ENCODE measurements at places on chromosomes 12 and 14.

DNA sequence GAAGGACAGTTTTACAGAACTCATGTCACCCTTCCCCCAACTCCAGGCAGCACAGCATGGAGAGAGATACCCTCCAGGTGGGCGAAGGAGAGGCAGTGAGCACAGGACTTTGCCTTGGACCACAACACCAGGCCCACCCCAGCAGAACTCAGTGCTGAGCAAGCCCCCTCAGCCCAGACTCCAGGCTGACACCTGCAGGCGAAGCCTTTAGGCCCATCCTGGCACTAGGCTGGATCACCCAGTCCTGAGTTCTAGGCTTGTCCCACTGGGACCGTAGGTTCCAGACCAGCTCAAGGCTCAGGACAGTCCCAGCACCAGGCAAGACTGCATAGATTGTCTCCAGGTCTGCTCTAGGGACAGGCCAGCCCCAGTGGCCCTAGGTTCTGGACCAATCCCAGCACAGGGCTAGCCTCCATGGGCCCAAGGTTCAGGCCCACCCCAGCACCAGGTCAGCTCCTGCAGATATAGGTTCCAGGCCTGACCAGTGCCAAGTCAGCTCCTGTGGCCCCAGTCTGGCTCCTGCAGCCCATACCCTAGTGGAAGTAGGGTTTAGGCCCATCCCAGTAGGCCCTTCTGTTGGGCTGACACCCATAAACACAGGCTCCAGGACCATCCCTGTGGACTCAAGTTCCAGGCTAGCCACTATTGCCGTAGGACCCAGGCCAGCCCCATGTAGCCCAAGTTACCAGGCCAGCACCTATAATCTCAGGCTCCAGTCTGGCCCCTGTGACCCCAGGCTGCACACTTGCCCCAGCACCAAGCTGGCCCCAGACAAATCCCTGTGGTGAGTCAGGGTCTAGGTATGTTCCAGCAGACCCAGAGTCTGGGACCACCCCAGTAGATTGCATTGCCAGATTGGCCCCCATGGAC lies 9.4 kb downstream of the WASHC3 start:
- H3K36me3 ChIP-seq = peaks cover 39% of the 10 kb centered on the region
- H3K4me1 ChIP-seq = peaks cover 11% of the 10 kb centered on the region

- no peak for DNase-seq
- no peak overlapping the region for H3K27ac ChIP-seq
- no peak overlapping the region for H3K4me3 ChIP-seq
- H3K4me1 ChIP-seq = peaks cover 12% of the 10 kb centered on the region
Measured at GRCh38 chr14:95128140-95128539, 29.2 kb downstream of the DICER1 start.

GRCh38 chr14:104827177-104828055 lies 26.5 kb downstream of the ZBTB42 start:
- H3K27me3 ChIP-seq = no peaks in the 10 kb centered on the region
- DNase-seq = no peak
- peaks cover 13% of the 10 kb centered on the region for H3K4me1 ChIP-seq
- H3K4me3 ChIP-seq = peak overlapping the region; percentile 47
- H3K36me3 ChIP-seq = no peaks in the 10 kb centered on the region

DNA sequence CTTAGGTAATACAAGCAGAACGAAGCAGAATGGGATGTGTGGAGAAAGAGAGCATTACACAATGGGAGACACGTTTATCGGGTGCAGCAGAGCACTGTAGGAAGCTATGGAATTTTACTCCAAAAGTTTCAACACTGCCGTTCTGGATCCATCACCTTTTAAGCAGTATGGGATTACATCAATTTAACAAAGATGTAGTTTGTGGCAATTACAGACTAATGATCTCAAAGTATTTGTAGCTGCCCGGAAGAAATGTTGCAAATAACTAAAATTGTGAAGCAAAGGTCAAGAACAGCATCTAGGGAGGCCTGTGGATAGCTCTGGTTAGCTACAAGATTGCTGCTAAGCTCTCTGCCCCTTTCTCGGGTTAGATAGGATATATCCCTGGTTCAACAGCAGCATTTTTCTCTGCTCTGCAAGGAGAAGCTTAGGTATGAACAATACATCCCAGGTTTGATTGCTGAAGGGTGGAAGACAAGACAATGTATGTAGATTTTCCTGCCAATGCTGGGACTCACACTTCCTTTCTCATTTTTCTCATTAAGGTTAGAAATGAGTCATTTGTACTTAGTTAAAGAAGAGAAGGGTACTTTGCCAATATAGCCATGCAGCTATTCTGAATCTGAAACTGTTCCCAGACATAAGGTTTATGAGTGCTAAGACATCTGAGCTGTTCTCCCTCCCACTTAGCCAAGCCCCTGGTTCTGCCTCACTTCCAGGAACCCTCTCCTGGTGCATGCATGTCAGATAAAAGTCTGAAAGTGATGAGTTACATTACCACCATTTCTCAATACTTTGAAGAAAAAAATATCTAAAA lies 75.0 kb upstream of the HIF1A start:
- no peaks in the 10 kb centered on the region for H3K27me3 ChIP-seq
- peaks cover 23% of the 10 kb centered on the region for H3K4me1 ChIP-seq
- H3K4me3 ChIP-seq = no peak overlapping the region
- H3K27ac ChIP-seq = no peak overlapping the region
- DNase-seq = no peak
- no peaks in the 10 kb centered on the region for H3K36me3 ChIP-seq

DNA sequence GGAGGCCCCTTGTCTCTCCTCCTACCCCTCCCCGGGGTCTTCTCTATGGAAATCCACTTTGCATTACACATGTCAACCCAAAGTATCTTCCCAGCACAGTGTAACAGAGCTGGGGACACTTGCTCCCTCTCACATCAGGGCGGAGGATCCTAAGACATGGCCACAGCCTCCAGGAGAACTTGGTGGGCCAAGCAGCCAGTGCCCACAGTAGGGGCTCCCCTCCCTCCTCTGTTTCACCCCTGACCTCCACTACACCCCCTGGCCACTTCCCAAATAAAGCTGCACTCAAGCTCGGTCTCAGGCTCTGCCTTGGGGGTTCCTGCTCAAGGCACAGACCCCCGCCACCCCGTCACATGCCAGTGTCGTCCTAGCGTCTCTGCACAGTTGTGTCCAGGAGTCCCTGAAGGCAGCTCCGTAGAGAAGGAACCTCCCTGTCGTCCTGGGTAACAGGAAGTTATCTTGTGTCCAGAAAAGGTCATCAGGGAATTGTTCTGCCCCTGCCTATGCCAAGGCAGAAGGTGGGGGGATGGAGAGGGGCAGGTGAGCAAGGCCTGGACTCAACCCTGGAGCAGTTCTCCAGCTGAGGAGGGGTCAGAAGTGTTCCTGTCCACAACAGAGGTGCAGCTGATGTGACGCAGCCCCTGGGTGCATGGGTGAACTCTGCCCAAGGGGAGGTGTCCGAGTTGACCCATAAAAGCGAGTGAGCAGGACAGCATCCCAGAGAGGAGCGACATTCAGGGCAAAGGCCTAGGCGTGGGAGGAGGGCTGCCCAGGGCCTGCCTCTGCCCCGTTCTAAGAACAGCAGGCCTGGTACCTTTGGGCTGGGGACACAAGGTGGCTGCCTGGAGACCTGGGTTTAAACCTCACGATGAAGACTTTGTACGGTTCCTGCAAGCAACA lies 25.5 kb downstream of the DIO3 start:
- H3K36me3 ChIP-seq = no peaks in the 10 kb centered on the region
- H3K27ac ChIP-seq = no peak overlapping the region
- no peaks in the 10 kb centered on the region for H3K4me1 ChIP-seq
- no peaks in the 10 kb centered on the region for H3K27me3 ChIP-seq
- H3K4me3 ChIP-seq = no peak overlapping the region

DNA sequence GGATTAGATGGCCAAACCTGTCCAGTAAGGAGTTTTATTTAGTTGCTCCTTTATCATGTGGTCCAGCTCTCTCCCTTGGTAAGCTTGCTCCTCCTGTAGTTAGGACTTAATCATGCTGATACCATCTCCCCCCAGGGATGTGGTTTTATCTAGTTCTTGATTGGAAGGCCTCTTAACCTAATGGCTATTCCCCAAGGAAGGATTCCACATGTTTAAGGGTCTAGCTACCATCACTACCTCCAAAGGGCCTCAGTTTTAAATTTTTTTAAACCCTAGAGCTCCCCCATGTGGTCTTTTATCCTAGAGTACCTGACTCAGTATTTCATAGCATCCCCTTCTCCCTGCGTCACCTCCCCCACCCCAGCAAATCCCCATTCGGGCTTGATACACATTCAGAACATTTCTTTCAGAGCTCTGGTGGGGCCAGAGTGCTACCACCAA lies 22.5 kb downstream of the MAP3K12 start:
- no peak for DNase-seq
- no peak overlapping the region for H3K27ac ChIP-seq
- peaks cover 9% of the 10 kb centered on the region for H3K4me1 ChIP-seq
- no peaks in the 10 kb centered on the region for H3K27me3 ChIP-seq
- H3K4me3 ChIP-seq = no peak overlapping the region

- H3K36me3 ChIP-seq = peaks cover 39% of the 10 kb centered on the region
- no peak overlapping the region for H3K27ac ChIP-seq
- no peak for DNase-seq
- peaks cover 20% of the 10 kb centered on the region for H3K4me1 ChIP-seq
- H3K27me3 ChIP-seq = no peaks in the 10 kb centered on the region
Measured at GRCh38 chr14:22601456-22601855, 3.4 kb downstream of the ABHD4 start.

DNA sequence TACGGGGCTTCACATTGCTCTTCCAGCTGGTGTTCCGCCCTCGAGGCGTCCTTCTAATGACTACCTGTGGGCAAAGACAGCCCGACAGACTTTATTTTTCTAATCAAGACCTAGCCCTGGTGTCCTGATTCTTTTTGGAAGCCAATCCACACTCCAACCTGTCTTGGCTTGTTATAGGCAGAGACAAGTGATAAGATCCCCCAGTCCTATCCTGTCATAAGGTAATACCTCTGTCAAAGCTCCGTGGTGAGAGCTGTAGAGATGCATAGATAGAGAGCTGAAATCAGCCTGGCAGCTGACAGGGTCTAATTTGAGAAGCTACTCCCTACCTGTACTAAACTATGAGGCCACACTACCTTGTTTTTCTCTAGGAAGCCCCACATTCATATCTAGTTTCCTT lies 11.5 kb upstream of the WNK1 start:
- H3K4me1 ChIP-seq = no peaks in the 10 kb centered on the region
- DNase-seq = no peak
- no peaks in the 10 kb centered on the region for H3K27me3 ChIP-seq
- no peak overlapping the region for H3K27ac ChIP-seq
- H3K36me3 ChIP-seq = no peaks in the 10 kb centered on the region

DNA sequence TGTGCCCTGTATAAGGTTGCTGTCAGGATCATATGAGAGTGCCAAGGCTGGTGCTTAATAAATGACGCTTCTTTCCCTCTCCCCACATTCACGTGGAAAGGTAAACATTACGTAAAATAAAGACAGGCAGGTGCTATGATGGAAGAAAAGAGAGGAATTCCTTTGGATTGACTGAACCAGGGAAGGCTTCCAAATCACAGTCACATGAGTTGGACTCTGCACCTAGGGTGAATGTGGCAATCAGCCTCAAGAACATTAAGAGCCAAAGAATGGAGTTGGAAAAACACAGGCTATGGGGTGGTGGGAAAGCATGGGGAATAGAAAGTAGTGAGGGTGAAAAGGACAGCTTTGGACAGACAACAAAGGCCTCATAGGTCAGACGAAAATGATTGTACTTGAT lies 473.1 kb downstream of the VRK1 start:
- no peak overlapping the region for H3K4me3 ChIP-seq
- no peaks in the 10 kb centered on the region for H3K27me3 ChIP-seq
- peaks cover 11% of the 10 kb centered on the region for H3K4me1 ChIP-seq

DNA sequence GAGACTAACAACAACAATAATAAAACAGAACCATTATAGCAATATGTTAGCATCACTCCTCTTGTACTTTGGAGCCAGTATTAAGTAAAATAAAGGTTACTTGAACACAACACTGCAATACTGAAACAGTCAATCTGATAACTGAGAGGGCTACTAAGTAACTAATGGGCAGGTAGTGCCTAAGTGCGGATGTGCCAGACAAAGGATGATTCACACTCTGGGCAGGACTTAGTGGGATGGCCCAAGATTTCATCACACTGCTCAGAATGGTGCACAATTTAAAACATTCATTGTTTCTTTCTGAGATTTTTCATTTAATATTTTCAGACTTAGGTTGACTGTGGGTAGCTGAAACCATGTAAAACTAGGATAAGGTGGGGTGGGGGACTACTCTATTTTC lies 131.9 kb upstream of the CAND1 start:
- no peaks in the 10 kb centered on the region for H3K4me1 ChIP-seq
- DNase-seq = no peak
- no peak overlapping the region for H3K4me3 ChIP-seq
- H3K27me3 ChIP-seq = no peaks in the 10 kb centered on the region
- no peaks in the 10 kb centered on the region for H3K36me3 ChIP-seq

DNA sequence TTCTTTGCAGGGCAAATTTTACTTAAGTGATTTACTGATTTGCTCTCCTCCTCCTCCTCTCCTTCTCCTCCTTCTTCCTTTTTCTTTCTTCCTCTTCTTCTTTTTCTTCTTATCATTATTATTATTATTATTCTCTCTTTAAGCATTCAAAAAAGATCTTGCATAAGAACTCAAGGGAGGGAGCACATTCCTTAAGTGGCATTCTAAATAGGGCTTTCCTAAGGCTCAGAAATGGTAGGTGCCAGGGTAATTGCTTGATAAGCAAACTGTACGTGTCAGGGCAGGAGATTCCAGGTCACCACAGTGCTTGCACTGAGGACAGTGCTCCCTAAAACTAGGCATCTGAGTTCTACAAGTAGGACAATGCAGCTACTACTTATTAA lies 92.4 kb downstream of the SPTSSA start:
- DNase-seq = no peak
- no peaks in the 10 kb centered on the region for H3K36me3 ChIP-seq
- no peaks in the 10 kb centered on the region for H3K4me1 ChIP-seq
- H3K27me3 ChIP-seq = no peaks in the 10 kb centered on the region
- no peak overlapping the region for H3K27ac ChIP-seq

DNA sequence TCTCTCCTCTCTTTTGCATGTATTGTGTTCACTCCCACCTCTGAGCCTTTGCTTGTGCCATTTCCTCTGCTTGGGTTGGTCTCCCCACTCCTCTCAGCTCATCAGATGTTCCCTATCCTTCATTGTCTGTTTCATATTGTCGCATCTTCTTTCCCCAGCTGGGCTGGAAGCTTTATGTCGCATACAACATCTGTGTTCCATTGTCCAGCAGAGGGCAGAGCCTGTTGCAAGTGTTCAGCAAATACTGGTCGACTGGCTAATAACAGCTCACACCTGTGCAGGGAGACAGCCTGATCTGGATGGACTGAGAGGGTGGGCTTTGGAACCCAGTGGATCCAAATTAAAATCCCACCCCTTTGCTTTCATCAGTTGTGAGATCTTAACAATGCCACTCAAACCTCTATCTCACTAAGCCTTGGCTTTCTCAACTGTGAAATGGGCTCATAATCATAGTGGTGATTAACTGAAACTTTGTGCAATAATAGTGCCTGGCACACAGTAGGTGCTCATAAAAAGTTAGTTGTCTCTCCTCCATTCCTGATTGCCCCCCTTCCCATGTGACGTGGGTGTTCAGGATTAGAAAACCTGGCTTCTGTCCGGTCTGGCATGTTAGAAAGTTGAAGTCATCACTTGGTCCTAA lies 75.8 kb downstream of the RIN3 start:
- H3K36me3 ChIP-seq = no peaks in the 10 kb centered on the region
- no peak for DNase-seq
- H3K4me1 ChIP-seq = peaks cover 22% of the 10 kb centered on the region
- no peak overlapping the region for H3K27ac ChIP-seq
